Activated B cell treated with CpG ODN at 0.5 μM for 24 hours (primary cell): ENCODE measurements at places on chromosomes 2 and 18.

GRCh38 chr2:192828947-192829346, 634.2 kb upstream of the TMEFF2 start:
- DNase-seq: no peak

DNA sequence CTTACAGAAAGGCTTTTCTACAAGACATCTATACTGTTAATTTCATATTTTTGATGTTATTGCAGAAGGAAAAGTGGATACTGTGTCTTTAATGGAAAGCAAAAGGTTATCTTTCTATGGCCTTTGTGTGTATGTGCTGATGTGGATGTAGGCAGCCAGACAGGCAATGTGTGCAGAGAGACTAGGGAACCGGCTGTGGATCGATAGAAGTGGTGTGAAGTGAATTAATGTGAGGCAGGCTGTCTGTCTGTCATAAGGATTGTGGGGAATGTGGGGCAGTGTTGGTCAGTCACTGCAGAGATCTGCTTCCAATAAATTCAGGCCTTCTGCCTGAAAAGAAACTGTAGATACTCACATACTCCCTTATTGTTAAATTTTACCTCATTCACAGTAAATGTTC, 156.7 kb downstream of the WDR7 start:
- DNase-seq: no peak

GRCh38 chr18:69978732-69979715, 31.4 kb upstream of the CD226 start:
- no peak for DNase-seq

- DNase-seq: no peak
These were observed 91.8 kb upstream of the RFX8 start for GRCh38 chr2:101566632-101567228.

GRCh38 chr2:54899576-54900200, 150.6 kb downstream of the RTN4 start:
- no peak for DNase-seq

GRCh38 chr2:235551965-235552364, 58.1 kb downstream of the AGAP1 start:
- no peak for DNase-seq

DNA sequence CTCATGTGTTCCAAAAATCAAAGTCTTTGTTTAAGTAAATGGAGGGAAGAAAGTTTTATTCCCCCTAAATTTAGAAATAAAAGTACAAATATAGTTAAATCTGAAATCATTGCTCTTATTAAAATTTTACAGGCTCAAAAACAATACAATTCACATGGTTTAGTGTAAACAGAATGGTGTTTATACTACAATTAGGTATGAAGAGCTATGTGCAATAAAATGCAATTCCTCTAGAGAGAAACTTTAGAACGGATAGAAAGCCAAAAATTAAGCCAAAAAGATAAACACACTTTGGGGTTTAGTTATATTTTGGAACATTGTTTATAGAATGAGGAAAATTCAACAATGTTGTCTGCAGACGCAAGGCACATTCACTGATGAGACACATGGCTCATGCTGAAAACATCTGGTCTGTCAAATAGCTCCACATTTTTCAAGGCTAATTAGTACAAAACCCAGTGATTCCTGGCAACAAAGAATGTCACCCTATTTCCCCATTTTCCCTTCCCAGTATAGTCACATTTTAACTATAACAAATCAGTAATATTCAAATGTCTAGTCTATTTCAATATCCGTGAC, 103.3 kb downstream of the EXOC6B start:
- DNase-seq: no peak

DNA sequence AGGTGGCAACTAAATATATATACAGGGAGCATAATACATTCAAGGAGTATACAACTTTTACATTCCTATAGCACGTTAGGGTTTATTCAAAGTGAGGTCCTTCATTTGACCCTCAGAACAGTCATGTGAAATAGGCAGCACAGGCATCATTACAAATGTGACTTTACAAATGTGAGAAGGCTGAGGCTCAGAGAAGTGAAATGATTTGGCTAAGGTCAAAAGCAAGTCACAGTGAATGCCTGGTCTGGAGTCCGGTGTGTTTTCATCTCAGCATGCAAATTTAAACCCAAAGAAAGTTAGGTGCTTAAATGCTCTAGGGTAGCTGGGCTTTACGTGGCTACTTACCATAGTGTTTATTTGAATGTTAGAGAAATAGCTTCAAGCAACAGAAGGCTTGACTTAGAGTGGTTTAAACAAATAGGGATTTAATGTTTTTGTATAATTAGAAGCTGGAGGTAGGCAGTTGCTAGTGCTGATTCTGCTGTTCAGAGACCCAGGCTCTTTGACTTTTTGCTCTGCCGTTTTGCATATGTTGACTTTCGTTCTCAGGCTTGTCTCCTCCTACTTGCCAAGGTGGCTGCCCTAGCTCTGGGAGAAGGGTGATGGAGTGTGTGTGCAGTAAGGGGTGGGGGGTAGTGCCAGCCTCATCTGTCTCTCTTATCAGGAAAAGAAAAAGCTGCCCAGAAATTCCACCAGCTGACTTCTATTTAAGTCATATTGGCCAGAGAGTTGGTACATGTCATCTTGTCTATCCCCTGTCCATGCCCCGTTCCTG, 89.2 kb downstream of the PLCL1 start:
- no peak for DNase-seq

- no peak for DNase-seq
These were observed 145.7 kb downstream of the CERS6 start for GRCh38 chr2:168601741-168602140.

- DNase-seq: no peak
These were observed 96.4 kb downstream of the COBLL1 start for GRCh38 chr2:164745012-164745797.

DNA sequence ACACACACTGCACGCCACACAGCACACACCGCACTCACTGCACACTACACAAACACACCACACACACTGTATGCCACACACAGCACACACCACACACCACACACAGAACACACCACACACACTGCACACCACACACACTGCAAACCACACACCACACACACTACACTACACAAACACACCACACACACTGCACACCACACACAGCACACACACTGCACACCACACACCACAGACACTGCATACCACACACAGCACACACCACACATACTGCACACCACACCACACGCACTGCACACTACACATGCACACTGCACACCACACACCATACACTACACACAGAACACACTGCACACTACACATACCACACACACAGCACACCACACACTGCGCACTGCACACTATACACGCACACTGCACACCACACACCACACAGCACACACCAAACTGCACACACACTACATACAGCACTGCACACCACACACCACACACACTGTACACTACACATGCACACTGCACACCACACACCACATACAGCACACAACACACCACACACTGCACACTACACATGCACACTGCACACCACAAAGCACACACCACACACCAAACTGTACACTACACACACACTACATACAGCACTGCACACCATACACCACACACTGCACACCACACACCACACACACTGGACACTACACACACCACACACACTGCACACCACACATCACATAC, 59.6 kb downstream of the ASB1 start:
- DNase-seq: no peak

GRCh38 chr2:227816507-227817294, 3.1 kb downstream of the CCL20 start:
- no peak for DNase-seq

DNA sequence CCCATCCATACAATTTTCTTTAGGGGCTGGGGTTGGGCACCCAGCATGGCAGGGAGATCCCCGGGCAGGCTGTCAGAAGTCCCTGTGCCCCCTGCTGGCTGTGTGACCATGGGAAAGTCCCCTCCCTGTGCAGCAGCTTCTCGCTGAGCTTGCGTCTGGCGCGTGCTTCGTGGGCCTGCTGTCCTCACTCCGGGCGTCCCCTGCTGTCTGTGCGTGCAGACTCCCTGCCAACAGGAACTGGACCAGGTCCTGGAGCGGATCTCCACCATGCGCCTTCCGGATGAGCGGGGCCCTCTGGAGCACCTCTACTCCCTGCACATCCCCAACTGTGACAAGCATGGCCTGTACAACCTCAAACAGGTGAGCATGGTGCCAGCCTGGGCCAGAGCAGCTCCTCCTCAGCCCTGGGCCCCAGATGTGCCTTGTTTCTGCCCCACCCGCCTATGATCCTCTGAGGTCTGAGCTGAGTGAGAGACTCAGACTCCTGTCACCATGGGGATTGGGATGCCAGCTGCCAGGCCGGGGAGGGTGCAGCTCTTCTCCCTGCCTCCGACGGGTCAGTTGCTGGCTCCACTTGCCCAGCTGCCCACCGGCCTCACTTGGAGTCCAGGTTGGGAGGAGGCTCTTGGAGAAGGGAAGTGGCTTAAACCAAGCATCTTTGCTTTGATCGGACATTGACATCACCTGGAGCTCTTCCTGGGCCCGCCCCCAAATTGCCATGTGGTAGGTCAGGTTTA, 28.6 kb downstream of the IGFBP2 start:
- DNase-seq: no peak

DNA sequence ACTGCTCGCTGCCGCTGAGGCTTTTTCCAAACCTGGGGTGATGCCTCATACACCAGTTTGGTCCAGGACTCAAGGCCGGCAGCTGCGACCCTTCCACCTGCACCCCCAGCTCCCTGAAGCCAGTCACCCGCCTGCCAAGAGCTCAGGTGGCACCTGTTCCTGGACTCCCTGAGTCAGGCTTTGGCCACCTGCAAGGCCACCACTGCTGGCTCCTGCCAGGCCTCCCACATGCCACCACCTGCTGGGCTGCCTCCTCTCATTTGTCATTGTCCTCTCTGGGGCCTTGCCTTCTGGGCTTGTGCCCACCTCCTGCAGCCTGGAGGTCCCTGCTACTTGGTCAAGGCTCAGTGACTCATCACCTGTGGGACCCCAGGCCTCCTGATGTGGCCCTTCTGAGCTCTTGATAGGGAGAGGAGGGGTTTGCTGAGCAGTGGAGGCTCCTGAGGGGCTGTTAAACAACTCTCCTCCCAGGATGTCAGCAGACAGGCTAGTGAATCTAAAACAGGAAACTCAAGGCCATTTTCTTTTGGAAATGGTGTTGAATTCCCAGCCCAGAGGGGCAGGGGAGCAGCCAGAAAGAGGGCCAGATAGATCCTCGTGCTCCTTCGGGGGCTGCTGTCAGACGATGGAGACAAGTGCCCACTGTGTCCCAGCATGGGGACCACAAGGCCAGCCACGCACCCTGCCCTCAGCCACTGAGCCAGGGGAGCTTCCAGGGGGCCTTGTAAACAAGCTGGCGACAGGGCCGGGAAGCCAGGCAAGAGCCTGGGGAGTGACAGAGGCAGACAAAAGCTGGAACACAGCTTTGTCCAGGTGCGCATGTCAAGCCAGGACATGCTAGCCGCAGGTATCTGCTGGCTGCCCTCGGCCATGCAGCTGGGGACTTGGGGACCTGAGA, 416.8 kb downstream of the LRATD1 start:
- no peak for DNase-seq

DNA sequence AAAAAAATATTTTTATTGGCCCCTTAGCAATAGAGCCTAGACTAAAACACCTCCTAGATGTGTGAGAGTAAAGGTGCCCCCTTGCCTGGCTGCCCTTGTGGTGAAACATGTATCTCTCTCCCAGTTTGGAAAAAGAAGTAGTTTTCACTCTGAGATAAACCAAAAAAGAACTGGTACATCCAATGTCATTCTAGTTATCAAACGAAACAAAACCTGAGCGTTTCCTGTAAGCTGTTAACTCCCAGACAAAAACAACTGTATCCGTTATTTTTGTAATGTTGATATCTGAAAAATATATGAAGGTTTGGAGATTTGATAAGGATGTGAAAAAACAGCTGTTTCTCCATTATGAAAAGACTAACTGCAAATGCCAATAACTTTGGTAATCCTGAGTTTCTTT, 24.3 kb downstream of the HEATR5B start:
- DNase-seq: no peak

- no peak for DNase-seq
These were observed 16.1 kb downstream of the DYTN start for GRCh38 chr2:206701952-206702605.

DNA sequence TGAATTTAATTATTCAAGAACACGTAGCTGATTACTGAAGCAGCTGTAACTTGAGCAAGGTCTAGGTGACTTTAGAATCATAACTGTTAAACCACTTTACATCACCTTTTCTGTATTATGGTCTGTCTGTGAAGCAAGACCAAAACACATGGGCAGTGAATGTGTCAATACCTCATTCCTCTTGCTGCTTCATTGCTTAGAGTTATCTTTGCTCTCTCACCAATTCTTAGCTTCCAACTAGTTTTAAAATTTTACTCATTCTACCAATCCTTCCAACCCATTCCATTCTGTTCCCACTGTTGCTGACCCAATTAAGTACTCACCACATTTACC, 80.2 kb downstream of the MIB1 start:
- DNase-seq: no peak

DNA sequence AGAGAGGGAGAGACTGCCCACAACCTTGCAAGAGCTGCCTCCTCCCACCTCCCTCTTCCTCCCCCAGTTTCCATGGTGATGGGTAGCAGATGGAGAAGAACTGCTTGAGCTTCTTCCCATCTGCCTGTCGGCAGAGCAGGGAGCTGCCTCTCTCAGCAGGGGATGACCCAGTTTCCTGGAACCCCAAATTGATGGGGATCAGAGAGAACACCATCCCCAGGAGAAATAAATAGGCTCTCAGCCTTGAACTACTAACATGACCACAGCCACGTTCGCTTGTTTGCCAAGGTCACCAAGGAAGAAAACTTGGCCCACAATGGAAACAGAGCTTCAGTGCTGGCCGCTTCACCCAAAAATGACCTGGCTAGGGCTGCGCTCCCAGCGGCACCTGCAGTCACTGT, 82.2 kb downstream of the ADD2 start:
- no peak for DNase-seq

DNA sequence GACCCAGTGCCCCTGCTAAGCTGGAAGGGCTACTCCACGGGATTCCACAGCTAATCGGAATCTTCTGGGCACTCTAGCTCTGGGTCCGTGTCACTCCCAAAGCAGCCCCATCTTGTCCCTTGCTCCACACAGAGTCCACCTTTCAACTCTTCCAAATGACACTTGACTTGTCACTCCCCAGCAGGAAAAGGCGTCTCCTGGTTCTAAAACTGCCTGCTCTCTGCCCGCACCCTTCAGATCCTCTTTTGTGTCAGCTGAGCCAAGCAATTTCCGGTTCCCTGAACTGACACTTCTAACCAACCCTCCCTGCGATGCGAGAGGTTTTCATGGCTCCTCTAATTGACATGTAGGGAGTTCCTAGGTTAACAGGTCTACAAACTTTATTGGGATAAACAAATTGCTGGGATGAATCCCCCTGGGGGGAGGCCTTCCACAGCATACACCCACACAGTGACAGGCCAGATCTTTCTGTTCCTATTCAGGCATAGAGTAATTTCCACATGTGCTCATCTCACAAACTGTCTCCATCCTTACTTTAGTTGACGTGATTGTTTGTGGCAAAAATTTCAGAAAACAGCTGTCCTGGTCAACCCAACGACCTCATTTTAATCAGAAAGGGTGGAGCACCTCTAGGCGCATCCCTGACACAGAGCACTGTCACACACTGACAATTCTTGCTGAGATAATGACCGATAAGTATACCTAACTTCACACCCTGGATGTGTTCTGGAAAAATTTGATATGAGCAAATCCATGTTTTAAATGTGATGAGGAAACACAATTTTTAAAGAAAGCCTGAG, 104.9 kb downstream of the RBMS1 start:
- DNase-seq: no peak

GRCh38 chr2:112483831-112484230, 1.9 kb downstream of the TTL start:
- no peak for DNase-seq
